AG09319 (cell line): ENCODE measurements at places on chromosomes 4 and X.

GRCh38 chr4:1011022-1011665 is at the start of gene FGFRL1:
TSS of gene FGFRL1 (plus strand) at chr4:1011626. CDS start at chr4:1012486, 860 bp downstream.
- peak; percentile 63 for DNase-seq

GRCh38 chr4:116881077-116881476 is 204.3 kb downstream of the TRAM1L1 start:
- DNase-seq, result no peak

- no peak for DNase-seq
Observed at GRCh38 chrX:819684-820083, 189.1 kb downstream of the SHOX start.

DNA sequence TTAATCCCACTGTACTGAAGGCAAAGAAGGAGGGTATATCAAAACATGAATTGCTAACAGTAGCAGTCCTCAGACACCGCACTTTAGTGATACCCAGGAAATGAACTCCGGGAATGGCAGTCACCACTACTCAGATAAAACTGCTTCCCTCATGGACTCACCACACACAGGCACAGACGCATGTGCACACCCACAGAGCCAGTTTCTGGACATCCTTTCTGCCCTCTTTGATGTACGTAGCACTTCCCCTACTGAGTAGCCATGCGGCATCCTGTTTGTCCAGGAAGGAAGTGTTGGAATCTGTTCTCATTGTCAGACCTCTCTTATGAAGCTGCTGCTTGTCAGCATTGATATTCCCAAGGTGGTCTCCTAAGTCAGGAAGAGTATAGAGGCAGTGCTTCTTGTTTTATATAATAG is 95.7 kb downstream of the DCLK2 start:
- DNase-seq, result no peak

DNA sequence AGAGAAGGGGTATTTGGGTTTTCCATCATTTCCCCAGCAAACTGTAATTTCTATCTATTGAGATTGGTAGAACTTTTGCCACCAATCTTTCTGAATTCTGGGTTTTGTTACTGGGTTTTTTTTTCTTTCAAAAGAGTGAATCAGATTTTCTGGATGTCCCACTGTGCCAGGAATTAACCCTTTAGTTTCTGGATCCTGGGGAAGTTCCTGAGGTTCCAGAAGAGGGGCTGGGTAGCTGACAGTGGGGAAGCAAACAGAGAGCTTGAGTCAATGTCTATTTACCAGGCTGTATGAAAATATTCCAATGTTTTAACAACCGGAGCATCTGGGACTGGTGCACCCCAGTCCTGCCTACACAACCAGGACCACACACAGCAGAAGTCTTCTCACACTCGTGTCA is 25.8 kb upstream of the SOD3 start:
- no peak for DNase-seq

- DNase-seq, result no peak
Observed at GRCh38 chrX:30833896-30834295, 55.2 kb downstream of the TAB3 start.

GRCh38 chrX:39065051-39065871 is 264.0 kb downstream of the MID1IP1 start:
- no peak for DNase-seq

GRCh38 chrX:39507034-39507433 is 590.7 kb downstream of the BCOR start:
- DNase-seq, result no peak

DNA sequence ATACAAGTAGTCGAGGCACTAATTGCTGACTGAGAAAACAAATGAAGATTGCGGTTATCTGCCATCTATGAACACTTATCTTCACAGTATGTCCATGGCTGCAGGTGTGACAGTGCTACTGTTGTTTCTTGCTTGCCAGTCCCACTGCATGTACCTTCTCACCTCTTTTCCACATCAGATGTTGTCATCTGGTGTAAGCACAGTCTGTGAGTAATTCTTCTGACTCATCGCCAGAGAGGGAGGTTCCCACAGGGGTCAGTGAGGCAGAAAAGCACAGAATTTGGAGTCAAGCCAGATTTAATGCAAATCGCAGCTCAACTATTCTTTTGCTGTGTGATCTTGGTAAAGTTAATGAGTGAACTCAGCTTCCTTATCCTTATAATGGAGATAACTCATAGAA is 144.4 kb downstream of the GLRA2 start:
- DNase-seq, result peak; percentile 23

- no peak for DNase-seq
Observed at GRCh38 chr4:173539986-173540385, 10.0 kb upstream of the HAND2 start.

GRCh38 chr4:168800926-168801325 is 209.1 kb downstream of the CBR4 start:
- DNase-seq, result no peak

- DNase-seq, result no peak
Observed at GRCh38 chr4:27308379-27308778, 447.7 kb downstream of the STIM2 start.

- no peak for DNase-seq
Observed at GRCh38 chr4:152672206-152673092, 7.3 kb downstream of the TMEM154 start.

DNA sequence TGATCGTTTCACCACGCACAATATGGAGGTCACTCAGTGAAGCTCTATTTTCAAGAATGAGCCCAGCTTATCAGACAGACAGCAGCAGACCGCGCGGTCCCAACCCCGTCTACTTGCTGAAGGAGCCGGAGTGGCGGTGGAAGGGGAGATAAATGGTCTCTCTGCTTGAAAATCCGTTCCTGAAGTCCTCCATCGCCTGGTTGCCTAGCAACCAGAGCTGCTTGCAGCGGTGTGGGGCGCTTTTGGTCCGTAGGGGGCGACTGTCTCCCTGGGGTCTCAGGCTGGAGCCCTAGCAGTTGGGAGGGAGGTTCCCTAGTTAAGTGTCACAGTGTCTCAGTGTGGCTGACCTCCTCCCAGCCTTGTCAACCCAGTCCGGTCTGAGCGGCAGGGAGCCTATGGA is 8.3 kb upstream of the DLG3 start:
- DNase-seq, result no peak

GRCh38 chr4:37771771-37772170 is 54.7 kb upstream of the PGM2 start:
- no peak for DNase-seq
